Forelimb muscle (tissue), 1 donor: ENCODE measurements at places on chromosomes 5 and 9. TPM values are rescaled to one million over a fixed set of nuclear protein-coding genes. Genes with fewer than 3 reads are reported as not detected.

MVB12B gene
- 16.5 TPM for polyA plus RNA-seq

COL5A1 gene
- 425 TPM for polyA plus RNA-seq

PLPP7 gene
- 45.7 TPM for polyA plus RNA-seq

TRPM3 gene
- 0.19 TPM for polyA plus RNA-seq

POLE3 gene
- 45.3 TPM for polyA plus RNA-seq

FBXO4 gene
- polyA plus RNA-seq, result 12.9 TPM

GPR150 gene
- polyA plus RNA-seq, result not detected

OXCT1 gene
- 12.0 TPM for polyA plus RNA-seq

PCDHGA6 gene
- 2.6 TPM for polyA plus RNA-seq

CAMK4 gene
- polyA plus RNA-seq, result 4.7 TPM

IL13 gene
- not detected for polyA plus RNA-seq

C5orf46 gene
- not detected for polyA plus RNA-seq

NREP gene
- 305 TPM for polyA plus RNA-seq

PDE6A gene
- 0.06 TPM for polyA plus RNA-seq

ZNF608 gene
- 18.9 TPM for polyA plus RNA-seq

BTNL3 gene
- not detected for polyA plus RNA-seq

FRRS1L gene
- polyA plus RNA-seq, result 1.4 TPM
